Activated T-cell treated with anti-CD3 and anti-CD28 coated beads, Interleukin-2, amount 50 U/mL, for 24 hours (primary cell): ENCODE measurements at places on chromosomes 12 and 14.

GRCh38 chr14:74697011-74697410 lies 15.9 kb downstream of the AREL1 start:
- DNase-seq, result no peak

DNA sequence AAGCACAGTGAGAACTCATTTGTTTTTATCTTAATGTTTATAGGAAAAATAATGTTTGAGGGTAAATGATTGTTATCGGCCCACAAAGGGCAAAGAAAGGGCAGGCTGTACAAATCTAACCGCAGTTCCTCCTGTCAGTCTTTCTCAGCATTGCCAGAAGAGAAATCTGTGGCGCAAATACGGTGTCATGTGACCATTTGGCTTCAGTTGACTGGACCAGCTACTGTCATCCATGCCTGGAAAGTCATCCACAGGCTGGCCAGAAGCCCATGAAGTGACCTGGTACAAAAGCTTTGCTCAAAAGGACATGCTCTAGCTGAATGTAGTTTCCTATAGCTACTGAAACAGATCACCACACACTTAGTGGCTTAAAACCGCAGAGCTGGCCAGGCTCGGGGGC lies 43.6 kb downstream of the HCAR2 start:
- DNase-seq, result no peak

- DNase-seq, result no peak
These were observed 179.2 kb upstream of the DCN start for GRCh38 chr12:91361864-91362263.

DNA sequence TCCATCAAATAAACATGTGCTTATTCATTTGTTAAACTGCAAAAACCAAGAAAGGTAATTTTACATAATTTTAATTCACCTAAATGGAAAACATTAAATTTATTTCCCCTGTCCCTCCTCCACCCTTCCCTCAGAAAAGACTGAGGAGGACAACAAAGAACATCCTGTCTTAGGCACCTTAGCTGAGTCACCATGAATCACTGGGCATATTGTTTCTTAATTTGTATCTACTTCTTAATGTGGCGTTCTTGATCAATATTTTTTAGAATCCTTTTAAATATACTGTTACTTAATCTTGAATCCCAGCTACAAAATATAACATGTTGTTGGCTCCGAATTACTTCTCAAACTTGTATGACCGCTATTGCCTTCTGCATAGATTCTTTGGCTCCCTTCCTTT lies 23.5 kb downstream of the SIX6 start:
- no peak for DNase-seq

GRCh38 chr12:57727758-57728395 lies 10.7 kb downstream of the AGAP2 start:
- DNase-seq, result no peak

DNA sequence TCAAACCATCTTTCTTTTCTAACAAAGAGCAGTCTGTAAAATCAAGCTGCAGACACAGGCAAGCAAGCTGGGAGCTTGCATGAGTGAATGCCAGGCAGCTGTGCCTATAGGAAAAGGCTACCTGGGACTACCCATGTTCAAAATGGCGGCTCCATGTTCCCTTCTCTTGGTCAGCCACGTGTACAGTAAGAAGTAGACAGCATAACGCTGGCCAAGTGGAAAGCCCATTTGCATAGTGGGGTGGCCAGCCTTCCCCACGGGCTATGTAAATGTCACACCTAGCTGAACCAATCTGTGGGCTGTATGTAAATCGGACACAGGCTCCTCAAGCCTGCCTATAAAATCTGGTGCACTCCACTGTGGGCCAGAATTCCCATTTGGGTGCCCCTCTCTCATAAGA lies 117.1 kb downstream of the SYT10 start:
- no peak for DNase-seq
